ENCODE measurements at places on chromosomes 2 and 18.

- DNase-seq = peak; percentile 72
Observed at GRCh38 chr2:70647873-70648481, 94.4 kb upstream of the TGFA start.

DNA sequence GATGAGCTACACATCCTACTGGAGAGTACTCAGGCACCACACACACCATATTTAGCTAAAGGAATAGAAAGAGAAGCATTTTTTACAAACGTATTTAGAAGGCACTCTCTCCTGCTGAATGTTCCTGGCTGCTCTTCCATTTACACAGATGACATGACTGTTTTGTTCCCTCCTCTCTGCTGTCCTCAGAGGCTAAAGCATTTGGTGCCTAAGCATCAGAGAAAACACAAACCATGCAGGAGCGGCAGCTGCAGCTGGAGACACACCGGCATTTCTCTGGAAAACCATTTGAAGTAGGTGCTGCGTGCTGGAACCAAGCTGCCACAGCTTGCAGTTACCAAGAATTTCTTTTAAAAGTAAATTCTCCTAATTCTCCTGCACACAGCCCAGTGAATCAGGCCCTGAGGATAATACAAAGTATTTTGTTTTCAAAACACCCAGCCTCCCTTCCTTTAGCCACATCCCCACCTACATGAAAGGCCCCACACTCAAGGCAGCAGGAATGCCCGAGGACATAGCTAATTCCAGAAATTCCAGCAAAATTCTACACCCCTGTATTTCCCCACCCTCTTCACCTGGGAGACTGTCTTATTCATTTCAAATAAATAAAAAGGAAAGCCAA, 488.9 kb upstream of the SOX11 start:
- no peak for DNase-seq

DNA sequence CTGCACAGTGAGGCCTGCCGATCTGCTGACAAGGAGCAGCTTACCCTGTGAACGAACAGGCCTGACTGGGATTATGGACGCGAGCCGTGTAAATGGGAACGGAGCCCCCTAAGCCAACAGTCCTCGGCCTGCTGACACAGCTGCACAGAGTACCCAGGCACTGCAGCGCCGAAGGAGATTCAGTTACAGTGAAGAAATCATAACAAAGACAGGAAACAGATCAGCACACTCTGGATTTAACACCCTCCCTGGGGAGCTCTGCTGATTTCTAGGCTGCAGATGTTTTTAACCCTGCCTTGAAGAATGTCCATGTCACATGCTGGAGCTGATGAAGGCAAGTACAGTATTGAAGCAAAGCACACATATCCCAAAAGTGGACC, 43.4 kb downstream of the COLEC12 start:
- no peak for DNase-seq

- DNase-seq = no peak
Observed at GRCh38 chr2:148999451-148999921, 39.0 kb upstream of the LYPD6B start.

DNA sequence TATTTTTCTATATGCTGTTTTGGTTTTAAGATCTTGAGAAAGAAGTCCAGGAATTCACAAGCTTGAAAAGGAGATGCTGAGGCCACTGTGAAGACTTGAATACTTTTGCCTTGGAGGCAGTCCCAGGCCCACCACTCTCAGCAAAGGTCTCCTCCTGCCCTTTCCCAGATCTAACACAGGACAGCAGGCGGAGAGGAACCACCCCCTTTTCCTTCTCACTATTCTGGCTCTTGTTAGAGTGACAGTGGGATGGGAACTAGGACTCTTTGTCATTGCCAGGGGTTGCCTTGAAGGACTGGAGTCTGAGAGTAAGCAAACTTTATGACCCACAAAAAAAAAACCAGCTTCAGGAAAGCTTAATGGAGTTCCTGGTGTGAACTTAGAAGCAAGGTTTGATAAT, 54.7 kb downstream of the E2F6 start:
- no peak for DNase-seq

- DNase-seq = peak; percentile 79
Observed at GRCh38 chr2:37585982-37586621, 85.3 kb downstream of the CDC42EP3 start.

- DNase-seq = no peak
Observed at GRCh38 chr2:238846378-238846627, 1.6 kb upstream of the TWIST2 start.

- no peak for DNase-seq
Observed at GRCh38 chr2:48715042-48715899, 40.3 kb downstream of the LHCGR start.

- peak; percentile 60 for DNase-seq
Observed at GRCh38 chr2:234444893-234445292, 52.0 kb downstream of the ARL4C start.

- no peak for DNase-seq
Observed at GRCh38 chr2:50620783-50621182, 411.1 kb downstream of the NRXN1 start.

GRCh38 chr2:101130081-101130480, 21.1 kb downstream of the TBC1D8 start:
- DNase-seq = no peak

GRCh38 chr2:176747506-176747905, 465.1 kb upstream of the HNRNPA3 start:
- DNase-seq = no peak

- no peak for DNase-seq
Observed at GRCh38 chr2:64062840-64063239, 43.6 kb upstream of the VPS54 start.

DNA sequence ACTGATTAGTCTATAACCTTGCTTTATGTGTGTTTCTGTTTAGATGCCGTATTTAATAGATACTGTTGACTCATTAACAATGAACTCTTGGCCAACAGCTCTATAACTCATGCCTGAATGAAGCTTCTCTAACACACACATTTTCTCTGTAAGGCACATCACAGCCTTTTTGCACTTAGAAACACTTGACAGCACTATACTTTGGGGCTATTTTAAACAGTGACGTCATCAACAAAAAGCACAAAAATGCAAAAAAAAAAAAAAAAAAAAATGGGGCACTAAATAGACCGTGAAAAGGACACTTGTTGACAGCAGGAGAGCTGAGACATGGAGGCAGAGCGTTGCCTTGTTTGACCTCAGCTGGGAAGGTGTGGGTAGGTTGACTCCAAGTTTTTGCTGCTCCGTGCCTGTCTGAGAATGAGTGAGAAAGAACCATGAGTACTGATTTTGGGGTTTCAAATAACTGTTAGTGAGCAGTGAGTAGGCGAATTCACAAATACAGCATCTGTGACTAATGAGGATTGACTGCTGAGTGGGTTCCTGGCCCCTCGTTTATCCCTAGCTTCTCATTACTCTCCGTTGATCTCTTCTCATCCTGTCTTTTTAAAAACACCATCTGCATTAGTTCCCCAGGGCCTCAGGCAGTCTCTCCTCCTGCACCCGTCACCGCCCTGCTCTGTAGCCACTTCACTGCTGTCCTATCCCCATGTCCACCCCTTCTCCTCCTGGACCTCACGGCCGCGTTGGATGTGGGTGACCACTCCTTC, 24.4 kb downstream of the SPP2 start:
- DNase-seq = no peak

DNA sequence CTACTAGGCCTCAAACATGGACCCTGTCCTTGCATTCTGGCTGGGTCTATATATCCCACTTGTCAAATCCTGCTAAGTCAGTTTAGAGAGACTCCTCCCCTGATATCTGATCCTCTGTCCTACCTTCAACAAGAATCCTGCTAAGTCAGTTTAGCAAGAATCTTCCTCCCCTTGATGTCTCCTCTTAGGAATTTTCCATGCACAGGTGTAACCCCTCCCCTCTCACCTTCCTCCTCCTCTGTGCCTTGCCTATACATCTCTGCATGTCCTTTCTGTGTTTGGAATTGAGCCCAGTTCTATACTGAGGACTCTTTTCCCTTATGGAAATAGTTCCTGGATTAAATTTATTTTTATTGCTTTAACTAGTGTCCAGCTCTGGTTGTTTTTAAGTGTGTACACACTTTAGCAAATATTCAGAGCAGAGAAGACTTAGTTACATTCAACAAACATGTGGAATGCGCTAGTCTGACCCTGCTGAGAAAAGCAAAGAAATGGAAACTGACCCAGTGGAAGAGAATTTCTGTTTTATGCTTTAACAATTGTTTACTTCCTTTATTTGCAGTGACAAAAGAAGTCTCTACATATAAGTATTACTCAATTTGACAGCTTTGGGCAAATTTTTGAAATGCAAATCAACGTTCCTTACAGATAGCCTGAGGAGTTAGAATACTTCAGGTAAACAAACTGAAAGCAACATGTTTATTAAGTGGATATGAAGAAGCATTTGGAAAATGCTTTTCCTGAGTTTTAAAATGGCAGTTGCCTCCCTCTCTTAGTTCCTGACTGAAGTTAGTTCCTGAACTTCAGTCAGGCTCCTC, 80.6 kb downstream of the RIT2 start:
- no peak for DNase-seq

- DNase-seq = no peak
Observed at GRCh38 chr2:20633794-20634506, 16.9 kb downstream of the HS1BP3 start.

GRCh38 chr2:239075918-239076758, 228.3 kb downstream of the TWIST2 start:
- DNase-seq = no peak

Data from activated CD4-positive, alpha-beta memory T cell treated with anti-CD3 and anti-CD28 coated beads, Interleukin-2, amount 10 ng/mL, durations not matched to agents 7 days and 5 days (primary cell).